Activated CD4-positive, CD25-positive, alpha-beta regulatory T cell treated with anti-CD3 and anti-CD28 coated beads, Interleukin-2, amount 50 U/mL, for 72 hours (primary cell): ENCODE measurements at places on chromosomes 12 and 14.

GRCh38 chr12:106284358-106285105 is 18.0 kb upstream of the TCP11L2 start:
- DNase-seq = no peak

GRCh38 chr14:80981156-80981555 is 25.7 kb downstream of the TSHR start:
- no peak for DNase-seq

GRCh38 chr14:45679853-45680252 is 426.9 kb upstream of the MIS18BP1 start:
- DNase-seq = no peak

GRCh38 chr14:77490347-77490986 is 8.1 kb downstream of the ISM2 start:
- no peak for DNase-seq

- DNase-seq = no peak
Measured at GRCh38 chr14:105223260-105223659, 25.1 kb upstream of the BTBD6 start.

- DNase-seq = no peak
Measured at GRCh38 chr12:23659131-23659530, 290.3 kb downstream of the SOX5 start.

DNA sequence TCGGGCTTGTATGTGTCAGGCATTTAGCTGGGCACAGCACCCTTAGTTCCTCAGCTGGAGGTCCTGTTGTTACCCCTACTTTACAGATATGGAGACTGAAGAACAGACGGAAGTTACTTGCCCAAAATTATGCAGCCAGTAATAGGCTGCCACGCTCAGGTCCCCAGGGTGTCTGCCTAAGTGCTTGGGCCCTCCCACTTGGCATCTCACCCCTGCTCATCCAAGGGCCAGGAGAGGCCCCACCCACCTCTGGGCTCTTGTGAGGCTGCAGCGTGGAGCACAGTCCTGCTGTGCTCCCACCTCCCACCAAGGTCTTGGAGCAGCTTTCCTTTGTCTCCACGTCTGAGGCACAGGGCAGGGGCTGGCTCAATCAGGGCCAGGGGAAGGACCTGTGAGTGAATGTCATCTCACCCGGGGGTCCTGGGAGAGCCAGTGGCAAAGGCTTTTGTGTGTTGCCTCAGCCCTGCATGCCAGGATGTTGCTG is 64.6 kb downstream of the BEGAIN start:
- DNase-seq = no peak

DNA sequence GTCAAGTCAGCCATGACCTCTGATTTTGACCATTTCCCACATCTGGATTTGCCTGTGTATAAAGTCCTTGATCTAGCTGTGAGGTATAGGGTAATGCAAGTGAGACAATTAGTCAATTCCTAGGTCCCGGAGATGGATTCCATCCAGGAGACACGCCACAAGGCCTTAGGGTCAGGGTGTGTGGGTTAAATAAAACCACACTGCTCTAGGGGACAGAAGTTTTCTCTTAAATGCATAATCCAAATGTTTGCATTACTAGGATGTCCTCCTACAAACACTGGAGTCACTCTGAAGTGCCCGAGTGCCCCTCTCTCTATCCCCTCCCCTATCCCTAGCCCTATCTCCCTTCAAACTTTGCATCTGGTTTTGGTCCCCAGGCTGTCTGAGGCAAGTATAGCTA is 26.8 kb downstream of the LRIG3 start:
- DNase-seq = no peak

DNA sequence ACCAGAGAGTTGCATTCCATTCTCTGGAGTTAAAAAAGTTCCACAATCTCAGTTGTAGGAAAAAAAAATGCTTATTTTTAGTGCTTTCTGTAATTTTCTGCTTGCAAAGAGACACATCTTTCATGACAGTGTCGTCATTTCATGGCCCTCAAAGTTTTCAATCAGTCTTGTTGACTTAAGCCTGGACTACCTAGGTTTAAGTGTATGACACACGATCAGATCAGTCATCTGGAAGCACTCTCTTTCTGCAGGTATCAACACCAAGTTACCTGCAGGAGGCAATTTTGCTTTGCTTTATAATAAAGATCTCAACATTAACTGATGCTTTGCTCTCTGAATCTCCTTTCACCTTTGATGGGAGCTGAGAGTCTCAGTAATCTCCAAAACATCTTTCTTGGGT is 251.6 kb downstream of the BCAT1 start:
- DNase-seq = no peak

DNA sequence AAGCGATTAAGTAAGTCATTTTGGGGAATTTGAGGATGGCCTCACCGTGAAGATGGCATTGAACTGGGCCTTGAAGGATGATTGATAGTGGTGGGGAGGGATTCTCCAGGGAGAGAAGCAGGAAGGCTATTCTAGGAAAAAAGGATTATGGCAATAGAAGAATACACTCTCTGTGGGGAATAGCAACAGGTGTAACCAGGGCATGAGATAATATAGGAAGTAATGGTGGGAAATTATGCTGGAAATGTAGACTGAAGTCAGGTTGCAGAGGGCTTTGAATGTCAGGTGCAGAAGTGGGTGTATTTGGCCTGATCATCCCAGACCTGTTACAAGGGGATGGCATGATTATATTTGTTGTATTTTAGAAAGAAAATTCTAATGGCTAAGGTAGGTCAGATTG is 4.6 kb upstream of the ANO4 start:
- no peak for DNase-seq

DNA sequence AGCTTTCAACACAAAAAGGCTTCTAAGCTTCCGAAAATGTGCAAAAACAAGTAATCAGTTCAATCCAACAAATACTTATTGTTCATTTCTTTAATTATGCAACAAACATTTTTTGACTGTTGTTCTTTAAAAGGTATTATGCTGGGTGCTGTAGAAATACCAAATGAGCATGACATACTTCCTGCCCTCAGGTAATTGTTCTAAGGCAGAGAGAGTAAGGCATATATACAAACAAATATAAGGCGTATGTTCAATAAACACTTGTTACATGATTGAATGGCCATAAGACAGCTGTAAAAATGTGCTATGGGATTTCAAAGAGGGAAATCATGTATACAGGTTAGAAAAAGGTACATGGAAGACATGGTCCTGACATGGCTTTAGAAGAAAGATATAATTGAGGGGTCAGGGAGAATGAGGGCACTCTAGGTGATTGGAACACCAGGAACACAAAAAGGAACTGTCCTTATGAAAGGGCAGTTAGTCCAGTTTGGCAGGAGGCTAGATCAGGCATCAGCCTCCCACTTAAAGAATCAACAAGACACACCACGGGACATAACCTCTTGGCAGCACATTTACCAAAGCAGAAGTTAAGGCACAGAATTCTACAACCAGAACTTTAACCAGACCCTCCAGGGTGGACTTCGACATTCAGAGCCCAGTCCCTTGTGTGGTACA is 135.8 kb upstream of the SCAF11 start:
- DNase-seq = no peak

DNA sequence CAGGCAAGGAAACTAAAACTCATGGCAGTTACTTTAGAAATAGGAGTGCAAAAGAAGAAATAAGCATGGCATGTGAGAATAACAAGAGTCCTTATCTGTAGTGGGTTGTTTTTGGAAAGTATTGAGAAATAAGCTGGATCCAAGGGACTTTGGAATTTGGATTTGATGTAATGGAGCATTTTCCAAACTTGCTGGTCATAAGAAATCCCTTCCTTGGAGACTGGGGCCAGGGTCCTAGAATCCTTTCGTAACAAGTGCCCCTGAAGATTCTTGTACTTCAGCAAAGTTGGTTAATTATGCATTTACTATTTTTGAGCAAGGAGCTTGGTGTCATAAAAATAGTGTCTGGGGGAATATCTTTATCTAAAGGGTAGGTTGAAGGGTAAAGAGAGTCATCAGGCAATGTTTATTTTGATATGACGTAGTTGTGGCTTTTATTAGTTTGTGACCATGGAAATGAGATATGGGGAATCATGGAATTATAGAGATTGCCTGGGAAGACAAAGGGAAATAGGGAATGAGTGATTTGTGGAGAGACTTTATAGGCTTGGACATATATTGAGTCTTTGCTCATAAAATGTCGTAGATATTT is 53.9 kb downstream of the WNK1 start:
- DNase-seq = no peak

DNA sequence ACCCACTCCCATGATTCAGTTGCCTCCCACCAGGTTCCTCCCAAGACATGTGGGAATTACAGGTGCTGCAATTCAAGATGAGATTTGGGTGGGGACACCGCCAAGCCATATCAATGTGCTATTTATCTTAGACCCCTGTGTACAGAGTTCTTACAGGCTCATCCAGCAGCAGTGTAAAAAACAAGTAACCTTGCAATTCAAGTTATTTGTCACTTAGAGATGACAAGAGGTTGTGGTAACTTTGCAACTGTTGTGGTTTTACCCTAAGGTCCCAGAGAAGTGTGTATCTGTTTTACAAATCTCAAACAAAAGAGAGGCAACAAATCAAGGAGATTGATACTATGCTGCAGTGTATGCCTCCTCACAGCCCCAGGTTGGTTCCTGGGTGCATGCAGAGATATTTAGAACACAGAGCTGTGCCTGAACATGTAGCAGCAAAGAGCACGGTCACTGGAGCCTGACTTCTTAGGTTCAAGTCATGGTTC is 11.5 kb upstream of the HELB start:
- no peak for DNase-seq

GRCh38 chr12:112741106-112741505 is 50.4 kb upstream of the RPH3A start:
- DNase-seq = no peak

GRCh38 chr14:95254288-95254687 is 65.4 kb downstream of the CLMN start:
- no peak for DNase-seq

GRCh38 chr12:71865757-71866536 is 26.4 kb downstream of the TBC1D15 start:
- DNase-seq = no peak

DNA sequence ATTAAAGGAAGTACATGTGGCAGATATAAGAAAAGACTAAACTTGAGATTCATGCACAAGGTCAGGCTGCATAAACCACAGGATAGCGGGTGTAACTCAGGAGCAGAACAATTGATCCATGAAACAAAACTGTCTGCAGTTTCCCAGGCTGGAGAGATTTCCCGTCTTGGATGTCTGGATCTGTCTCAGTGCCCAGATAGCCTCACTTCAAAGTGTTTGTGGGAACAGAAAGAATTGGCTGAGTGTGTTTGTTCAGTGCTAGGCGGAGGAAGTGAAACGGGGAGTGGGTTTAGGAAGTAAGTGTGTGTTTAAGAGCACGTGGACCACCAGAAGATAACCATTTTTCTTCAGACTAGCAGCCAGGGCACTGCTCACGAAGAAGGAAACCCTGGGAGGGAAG is 1.4 kb upstream of the RNASE10 start:
- no peak for DNase-seq

GRCh38 chr12:27336282-27336653 is 3.6 kb downstream of the BMAL2 start:
- no peak for DNase-seq

DNA sequence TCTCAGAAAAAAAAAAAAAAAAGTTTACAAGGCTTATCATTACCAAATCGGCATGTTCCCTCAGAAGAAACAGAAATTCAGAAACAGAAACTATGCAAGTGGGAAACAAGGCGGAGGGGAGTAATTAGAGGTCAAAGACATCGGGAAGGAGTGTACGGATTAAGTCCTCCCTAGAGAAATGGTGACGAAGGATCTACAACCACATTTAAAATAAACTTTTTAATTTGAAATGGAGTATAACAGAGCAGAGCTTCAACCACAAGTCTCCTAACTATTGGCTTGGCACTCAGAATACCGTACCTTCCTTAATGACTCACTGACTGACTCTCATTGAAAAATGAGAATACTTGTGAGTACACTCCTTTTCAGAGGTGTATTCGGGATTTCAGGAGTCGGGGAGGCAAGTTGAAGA is 908 bp downstream of the ENTPD5 start:
- DNase-seq = no peak

- no peak for DNase-seq
Measured at GRCh38 chr12:120866108-120866507, 38.0 kb downstream of the SPPL3 start.

- DNase-seq = no peak
Measured at GRCh38 chr12:31736472-31736871, 7.7 kb upstream of the AMN1 start.

GRCh38 chr12:102756530-102756929 is 160.5 kb downstream of the PAH start:
- DNase-seq = no peak

DNA sequence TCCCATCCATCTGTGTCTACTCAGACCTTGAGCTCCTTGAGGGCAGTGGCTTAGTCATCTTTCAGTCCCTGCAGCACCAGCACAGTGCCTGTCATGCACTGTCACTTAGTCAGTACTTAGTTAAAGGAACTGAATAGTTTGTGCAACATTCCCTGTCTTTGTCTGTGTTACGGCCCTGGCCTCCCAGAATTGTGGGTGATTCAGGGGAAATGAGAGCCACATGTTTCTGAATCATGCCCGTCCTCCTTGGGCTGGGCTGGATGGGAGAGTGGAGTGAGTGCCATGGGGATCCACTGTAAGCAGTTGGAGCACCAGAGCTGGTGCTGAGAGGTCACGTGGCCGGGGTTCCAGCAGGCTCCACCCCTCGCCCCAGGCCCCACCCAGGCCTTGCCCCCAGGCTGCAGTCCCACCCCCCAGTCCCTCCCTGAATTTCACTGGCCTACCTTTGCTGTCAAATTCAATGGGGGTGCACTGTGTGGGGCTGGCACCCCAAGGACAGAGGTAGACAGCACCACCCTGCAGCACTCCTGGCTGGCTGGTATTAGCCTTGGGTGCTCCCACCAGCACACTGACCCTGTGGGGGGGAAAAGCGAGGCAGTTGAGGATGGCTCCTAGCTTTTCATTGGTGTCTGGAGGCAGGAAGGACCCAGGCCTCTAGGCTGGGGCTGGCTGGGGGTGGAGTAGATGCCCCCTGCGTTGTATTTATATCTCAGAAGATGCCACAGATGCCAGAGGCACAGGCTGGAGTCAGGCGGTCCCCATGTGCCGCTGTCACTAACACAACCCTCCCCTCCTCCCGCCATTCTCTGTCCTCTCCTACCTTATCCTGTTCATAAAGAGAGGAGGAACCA is 7.5 kb downstream of the ITGA5 start:
- no peak for DNase-seq

- DNase-seq = no peak
Measured at GRCh38 chr14:94660306-94660946, 48.2 kb downstream of the SERPINA3 start.

DNA sequence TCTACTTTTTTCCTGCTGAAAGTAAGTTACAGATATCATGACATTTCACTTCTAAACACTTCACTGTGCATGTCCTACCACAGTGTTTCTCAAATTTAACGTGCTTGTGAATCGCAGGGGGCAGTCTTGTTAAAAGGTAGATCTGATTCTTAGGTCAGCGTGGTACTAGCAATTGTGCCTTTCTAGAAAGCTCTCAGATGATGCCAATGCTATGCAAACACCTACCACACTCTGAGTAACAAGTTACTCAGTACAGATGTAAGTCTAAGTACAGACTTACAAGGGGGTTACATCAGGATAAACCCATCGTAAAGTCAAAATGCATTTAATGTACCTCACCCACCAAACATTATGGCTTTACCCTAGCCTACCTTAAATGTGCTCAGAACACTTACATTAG is 22.4 kb downstream of the TM7SF3 start:
- DNase-seq = no peak
